ENCODE measurements at places on chromosomes 16 and 17. TPM values are rescaled to one million over a fixed set of nuclear protein-coding genes. Genes with fewer than 3 reads are reported as not detected.

The VAMP2 gene
- polyA plus RNA-seq: 105 TPM

The ALOXE3 gene
- not detected for polyA plus RNA-seq

The GRAP gene
- polyA plus RNA-seq: 15.3 TPM

The TBC1D3H gene
- 14.3 TPM for polyA plus RNA-seq

The TPSG1 gene
- polyA plus RNA-seq: not detected

The KCNJ18 gene
- not detected for polyA plus RNA-seq

The SGCA gene
- polyA plus RNA-seq: 4.9 TPM

The RNF222 gene
- polyA plus RNA-seq: 0.13 TPM

The TNS4 gene
- not detected for polyA plus RNA-seq

The MYLK3 gene
- polyA plus RNA-seq: 0.89 TPM

The KRTAP9-7 gene
- polyA plus RNA-seq: not detected

The GSG1L gene
- polyA plus RNA-seq: 0.61 TPM

The TP53TG3B gene
- not detected for polyA plus RNA-seq

The NAGS gene
- 2.4 TPM for polyA plus RNA-seq

The IGFALS gene
- polyA plus RNA-seq: 2.6 TPM

- DNase-seq: no peak
These were observed 151.3 kb downstream of the C16orf78 start for GRCh38 chr16:49524947-49525315.

DNA sequence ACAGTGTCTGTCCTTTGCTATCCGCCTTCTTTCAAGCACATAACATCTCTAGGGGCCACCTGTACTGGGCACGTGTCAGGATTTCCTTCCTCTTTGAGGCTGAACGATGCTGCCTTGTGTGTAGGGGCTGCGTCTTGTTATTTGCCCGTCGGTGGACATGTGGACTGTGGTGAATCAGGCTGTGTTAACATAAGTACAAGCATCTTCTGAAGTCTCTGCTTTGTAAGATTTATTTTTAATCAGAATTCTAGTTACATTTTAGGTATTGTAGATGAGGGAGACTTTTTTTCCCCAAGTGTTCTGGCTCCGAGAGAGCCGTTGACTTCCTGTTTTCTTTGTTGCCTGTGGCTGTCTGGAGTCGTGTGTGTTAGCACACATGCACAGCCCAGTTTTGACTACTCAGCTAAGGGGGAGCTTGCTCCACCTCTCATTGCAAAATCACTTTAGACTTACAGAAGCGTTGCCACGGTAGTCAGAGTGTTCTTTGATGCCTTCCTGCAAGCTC is 26.1 kb downstream of the SPG7 start:
- no peak for DNase-seq

- no peak for DNase-seq
These were observed 23.4 kb downstream of the LMF1 start for GRCh38 chr16:947255-947921.

GRCh38 chr16:62954144-62955032 is 918.1 kb upstream of the CDH8 start:
- no peak for DNase-seq

GRCh38 chr16:29862383-29862883 is 593 bp downstream of the CDIPT start:
- DNase-seq: no peak

DNA sequence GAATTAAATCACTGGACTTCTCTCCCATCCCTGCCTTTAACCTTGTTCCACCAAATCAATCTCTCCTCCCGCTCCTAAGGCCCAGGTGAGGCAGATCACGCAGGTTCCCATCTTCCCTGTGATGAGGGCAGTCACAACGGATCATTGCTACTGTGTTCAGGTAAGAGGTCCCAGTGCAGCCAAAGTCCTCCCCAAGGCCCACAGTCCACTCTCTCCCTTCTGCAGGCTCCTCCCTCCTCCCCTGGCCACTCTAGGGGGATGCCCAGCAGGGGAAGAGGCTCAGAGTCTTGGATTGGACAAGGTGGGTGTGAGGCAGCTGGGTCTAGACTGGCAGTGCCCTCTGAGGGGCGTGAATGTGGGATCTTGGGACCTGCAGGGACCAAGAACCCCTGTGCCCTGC is 2.6 kb upstream of the ADGRG3 start:
- no peak for DNase-seq

- no peak for DNase-seq
These were observed 27.2 kb downstream of the ZNF594 start for GRCh38 chr17:5164436-5164835.

DNA sequence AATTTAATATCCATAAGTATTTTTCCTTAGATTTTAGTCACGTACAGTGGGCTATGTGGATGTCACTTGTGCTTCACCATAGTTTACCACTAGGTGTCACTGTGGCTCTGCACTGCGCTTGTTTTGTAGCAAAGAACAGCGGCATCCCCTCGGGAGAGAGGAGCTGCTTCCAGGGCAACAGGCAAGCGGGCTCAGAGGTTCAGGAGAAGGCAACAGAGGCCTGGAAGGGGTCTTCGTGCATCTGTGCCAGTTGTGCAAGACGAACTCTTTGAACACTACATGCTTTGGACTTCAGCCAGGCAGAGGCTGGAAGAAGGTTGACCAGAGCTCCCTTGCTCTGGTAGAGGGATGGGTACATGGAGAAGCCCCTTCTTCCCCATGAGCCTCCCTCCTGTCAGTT is 20.6 kb downstream of the CYB561 start:
- DNase-seq: peak; percentile 75

DNA sequence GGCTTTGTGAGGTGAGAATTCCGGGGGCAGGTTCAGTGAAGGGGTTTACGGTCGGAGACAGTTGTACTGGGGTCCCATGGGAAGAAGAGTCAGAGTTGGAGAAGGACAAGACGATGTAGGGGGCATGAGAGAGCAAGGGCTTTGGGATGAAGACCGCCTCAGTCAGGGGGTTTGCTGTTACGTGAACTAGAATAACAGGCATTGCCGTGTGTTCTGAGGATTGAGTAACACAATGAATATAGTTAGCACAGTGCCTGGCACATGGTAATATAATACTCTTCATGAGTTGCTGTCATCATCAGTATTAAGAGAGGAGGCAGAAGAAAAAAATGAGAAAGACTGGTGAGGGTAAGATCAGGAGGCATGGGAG is 577 bp downstream of the ZNF646 start:
- no peak for DNase-seq

DNA sequence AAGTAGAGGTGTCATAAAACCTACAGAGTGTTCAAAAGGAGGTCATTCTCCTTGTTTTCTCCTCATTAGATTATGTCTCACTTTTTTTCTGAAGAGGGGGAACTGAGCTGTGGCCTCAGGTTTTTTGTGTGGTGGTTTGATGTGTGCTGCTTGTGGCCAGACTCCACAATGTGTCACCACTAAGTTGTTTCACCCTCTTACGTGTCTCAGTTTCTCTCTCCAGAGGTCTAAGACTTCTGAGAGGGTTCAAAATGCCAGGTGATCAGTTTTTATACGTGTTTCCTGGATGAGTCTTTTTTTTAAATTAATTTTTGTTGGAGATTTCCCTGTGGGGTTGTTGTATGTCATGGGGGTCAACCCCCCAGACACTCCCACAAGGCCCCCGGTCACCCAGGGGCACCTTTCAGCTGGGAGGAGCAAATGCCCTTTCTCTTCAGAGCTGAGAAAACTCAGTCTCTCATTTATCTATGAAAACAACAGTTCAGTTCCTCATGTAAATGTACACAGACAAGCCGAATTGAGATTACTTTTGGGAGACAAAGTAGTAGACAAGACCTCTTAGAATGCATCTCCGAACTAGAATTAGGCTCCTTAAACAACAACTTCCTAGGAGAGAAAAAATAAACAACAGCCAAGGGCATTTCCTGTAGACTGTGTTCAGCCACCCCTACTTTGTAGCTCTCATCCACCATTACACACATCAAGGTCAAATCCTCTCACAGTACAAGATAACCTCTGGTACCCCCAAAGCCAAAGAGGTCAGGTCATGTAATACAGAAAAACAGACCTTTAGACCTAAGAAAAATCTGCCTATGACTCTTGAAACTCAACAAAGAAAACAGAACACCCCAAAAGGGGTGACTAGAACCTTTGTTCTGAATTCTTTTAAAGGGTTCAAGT is 23.9 kb upstream of the TMEM98 start:
- no peak for DNase-seq

DNA sequence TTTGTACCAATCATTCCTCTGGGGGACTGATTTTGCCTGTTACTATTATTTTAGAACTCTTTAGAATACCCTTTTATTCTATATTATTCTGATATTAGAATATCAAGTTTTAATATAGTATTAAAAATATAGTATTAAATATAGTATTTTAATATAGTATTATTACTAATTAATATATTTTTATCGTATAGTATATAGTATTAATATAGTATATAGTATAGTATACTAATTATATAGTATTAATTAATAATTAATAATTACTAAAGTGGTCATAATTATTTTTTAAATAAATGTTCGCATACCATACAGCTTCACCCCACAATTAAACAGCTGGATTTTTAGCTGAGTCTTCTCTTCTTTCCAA is 73.3 kb downstream of the GNAO1 start:
- DNase-seq: no peak

DNA sequence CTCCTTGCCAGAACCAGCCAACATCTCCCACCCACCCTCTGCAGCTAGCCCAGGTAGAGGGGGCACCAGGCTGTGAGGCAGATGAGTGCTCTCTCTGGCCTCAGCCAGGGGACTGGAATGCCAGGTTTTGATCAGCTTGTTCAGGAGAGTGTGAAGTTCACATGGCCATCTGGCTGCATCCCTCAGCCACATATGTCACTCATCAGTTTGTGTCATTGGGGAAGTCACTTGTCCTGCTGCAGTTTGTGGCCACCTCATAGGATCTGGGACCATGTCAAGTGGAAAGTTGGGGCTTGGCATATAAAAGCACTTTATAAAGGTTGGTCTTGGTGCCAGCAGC is 147.6 kb downstream of the SOCS1 start:
- DNase-seq: no peak

- DNase-seq: no peak
These were observed at the start of gene CD300LG for GRCh38 chr17:43846963-43847371. Gene CD300LG, plus strand, starts transcription at chr17:43847176. Its CDS starts 41 bp downstream, at chr17:43847217.
